CD4-positive, alpha-beta T cell treated with Interleukin-6 at 100 ng/mL for 8 hours (primary cell): ENCODE measurements at places on chromosomes 11 and 22.
A peak's percentile ranks its signal among the peaks of the same experiment; 100 is the strongest.

DNA sequence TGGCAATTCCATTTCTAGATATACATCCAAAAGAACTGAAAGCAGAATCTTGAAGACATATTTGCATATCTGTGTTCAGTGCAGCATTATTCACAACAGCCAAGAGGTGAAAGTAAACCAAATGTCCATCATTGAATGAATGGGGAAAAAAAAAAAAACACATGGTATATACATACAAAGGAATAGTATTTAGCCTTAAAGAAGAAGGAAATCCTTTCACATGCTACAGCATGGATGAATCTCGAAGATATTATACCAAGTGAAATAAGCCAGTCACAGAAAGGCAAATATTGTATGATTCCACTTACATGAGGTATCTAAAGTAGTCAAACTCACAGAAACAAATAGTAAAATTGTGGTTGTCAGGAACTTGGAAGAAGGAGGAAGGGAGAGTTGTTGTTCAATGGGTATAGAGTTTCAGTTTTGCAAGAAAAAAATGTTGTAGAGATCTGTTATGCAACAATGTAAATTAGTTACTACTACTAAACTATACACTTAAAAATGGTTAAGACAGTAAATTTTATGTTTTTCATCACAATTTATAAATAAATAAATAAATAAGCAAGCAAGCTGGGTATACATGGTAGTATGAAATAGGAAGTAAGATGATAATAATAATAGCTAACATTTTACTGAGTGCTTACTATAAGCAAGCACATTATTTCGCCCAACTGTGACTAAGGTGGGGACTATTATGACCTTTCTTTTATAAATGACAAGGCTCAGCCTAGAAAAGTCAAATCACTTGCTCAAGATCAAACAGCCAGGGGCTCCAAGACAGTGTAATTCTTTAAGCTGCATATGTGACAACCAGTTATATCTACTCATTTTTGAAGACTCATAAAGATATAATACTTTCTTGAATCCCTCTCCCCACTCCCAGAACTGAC, 50.0 kb downstream of the FAM168A start:
- DNase-seq = no peak

DNA sequence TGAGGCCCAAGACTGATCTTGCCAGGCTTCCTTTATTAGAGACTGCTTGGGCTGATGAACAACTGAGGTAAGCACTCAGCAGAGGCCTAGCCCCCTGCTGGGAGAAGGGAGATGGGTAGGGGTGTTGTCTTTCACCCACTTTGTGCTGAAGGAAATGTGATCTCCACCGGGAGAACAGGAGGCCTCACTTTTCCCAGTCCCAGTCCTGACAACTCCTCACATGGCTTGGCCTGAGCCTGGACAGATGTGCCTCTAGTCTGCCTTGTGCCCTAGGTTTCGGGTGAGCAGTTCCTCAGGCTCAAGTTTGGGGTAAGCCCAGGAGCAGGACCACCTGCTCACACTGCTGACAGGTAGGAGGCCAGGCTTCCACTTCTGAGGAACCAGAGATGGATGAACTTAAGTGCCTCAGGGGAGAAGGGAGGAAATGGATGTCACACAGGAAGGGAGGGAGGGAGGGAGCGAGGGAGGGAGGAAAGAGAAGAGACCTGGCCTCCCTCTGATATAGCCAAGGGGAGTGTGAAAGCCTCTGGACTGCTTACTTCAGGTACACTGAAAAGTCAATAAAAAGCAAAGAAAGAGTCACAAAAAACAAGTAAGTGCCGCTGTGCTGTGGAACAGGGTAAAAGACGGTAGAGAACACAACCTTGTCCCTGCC, 8.1 kb downstream of the CLPB start:
- DNase-seq = no peak

GRCh38 chr11:27287205-27287604, 75.8 kb downstream of the CCDC34 start:
- no peak for DNase-seq

GRCh38 chr11:80860632-80861031, 1419.8 kb upstream of the TENM4 start:
- no peak for DNase-seq

DNA sequence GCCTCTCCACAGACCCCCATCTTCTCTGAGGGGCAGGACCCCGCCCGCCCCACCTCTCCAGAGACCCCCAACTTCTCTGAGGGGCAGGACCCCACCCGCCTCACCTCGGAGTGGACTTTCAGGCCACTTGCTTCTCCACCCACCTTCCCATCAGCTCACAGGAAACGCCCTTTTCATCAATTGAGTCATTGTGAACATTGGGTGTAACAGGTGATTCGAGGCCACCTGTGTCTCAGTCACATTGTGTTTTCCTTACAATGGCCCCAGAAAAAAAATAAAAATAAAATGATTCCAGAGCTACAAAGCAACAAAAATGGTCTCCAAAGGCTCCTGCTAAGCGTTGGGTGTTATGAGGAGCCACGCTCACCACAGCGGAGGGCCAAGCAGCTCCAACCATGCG, 36.0 kb downstream of the BRD1 start:
- DNase-seq = no peak

- no peak for DNase-seq
These were observed 725.1 kb upstream of the CHORDC1 start for GRCh38 chr11:90947930-90948329.

GRCh38 chr11:73384872-73385689, 8.9 kb downstream of the RELT start:
- DNase-seq = peak; percentile 38

DNA sequence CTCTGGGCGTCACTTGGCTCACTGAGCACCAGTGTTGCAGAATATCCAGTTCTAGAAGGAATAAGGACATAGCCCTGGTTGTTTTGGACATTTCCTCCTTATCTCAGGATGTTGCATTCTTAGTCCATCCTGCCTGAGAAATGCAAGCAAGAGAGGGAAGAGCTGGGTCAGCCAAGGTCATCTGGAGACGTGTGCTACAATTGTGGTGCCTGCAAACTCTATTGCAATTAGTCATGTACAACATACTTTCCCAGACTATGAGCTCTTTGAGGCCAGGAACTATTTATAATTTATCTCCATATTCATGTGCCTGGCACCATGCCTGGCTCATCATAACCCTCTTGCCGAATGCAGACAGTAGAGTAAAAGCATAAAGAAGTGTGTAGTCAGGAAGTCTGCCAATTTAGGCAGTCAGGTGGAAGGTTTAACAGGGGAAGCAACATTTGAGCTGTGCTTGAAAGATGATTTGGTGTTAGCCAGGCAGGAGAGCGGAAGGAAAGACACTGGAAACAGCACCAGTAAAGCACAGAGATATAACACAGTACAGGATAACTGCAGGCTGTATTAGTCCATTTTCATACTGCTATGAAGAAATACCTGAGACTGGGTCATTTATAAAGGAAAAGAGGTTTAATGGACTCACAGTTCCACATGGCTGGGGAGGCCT, 129.4 kb upstream of the PAX6 start:
- DNase-seq = no peak

DNA sequence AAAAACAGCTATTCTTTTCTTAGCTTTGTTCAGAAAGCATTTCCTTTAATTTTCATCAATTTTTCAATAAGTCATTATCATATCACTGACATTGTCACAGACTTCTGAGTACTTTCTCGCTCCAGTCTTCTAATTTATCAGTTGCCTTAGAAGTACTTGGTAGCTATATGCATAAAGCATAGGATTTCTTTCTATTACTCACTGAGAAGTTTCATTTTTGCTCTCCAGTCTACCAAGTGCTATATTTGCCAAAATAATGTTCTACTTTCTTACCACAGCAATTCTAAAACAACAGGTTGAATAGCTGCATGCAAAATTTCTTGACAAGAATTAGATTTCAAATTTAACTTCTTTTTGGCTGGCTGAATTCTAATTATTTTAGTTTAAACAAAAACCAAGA, 116.3 kb downstream of the STK33 start:
- no peak for DNase-seq
